Activated naive CD8-positive, alpha-beta T cell treated with anti-CD3 and anti-CD28 coated beads, Interleukin-2, amount 10 ng/mL, durations not matched to agents 7 days and 5 days (primary cell): ENCODE measurements at places on chromosomes 13 and 19. TPM values are rescaled to one million over a fixed set of nuclear protein-coding genes. Genes with fewer than 3 reads are reported as not detected.

The FKRP gene
- 18.1 TPM for total RNA-seq

The DKKL1 gene
- total RNA-seq = not detected

The C19orf81 gene
- total RNA-seq = 2.0 TPM

The VSTM1 gene
- not detected for total RNA-seq

The TJP3 gene
- 5.2 TPM for total RNA-seq

- DNase-seq = no peak
Measured at GRCh38 chr13:67736646-67737420, 506.7 kb upstream of the PCDH9 start.

GRCh38 chr19:30785458-30786137 lies 413.4 kb downstream of the ZNF536 start:
- DNase-seq = no peak

- DNase-seq = no peak
Measured at GRCh38 chr13:109249780-109250528, 536.4 kb downstream of the IRS2 start.

- DNase-seq = no peak
Measured at GRCh38 chr13:76756451-76756850, 129.8 kb downstream of the KCTD12 start.

GRCh38 chr13:26962671-26963070 lies 202.1 kb upstream of the GPR12 start:
- DNase-seq = no peak
